ENCODE measurements at places on chromosomes 11 and 22.

GRCh38 chr11:26201411-26201810, 130.5 kb upstream of the ANO3 start:
- no peak for DNase-seq

GRCh38 chr22:37804352-37804880, 3.3 kb upstream of the GCAT start:
- DNase-seq = no peak

DNA sequence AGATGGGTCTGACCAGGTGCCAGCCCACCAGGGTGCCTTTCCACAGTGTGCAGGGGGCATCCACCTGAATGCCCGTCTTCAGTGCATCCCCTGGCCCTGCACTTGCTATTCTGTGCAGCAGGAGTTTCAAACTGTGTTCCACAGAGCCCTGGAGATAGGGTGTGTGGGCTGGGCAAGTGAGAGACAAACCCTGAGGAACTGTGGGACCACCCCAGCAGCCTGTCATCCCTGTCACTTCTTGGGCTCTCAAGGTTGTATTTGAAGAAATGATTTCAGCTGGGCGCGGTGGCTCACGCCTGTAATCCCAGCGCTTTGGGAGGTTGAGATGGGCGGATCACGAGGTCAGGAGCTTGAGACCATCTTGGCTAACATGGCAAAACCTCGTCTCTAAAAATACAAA, 6.4 kb upstream of the DGAT2 start:
- no peak for DNase-seq

- DNase-seq = no peak
Observed at GRCh38 chr11:104898685-104899013, 389 bp upstream of the CASP12 start.

DNA sequence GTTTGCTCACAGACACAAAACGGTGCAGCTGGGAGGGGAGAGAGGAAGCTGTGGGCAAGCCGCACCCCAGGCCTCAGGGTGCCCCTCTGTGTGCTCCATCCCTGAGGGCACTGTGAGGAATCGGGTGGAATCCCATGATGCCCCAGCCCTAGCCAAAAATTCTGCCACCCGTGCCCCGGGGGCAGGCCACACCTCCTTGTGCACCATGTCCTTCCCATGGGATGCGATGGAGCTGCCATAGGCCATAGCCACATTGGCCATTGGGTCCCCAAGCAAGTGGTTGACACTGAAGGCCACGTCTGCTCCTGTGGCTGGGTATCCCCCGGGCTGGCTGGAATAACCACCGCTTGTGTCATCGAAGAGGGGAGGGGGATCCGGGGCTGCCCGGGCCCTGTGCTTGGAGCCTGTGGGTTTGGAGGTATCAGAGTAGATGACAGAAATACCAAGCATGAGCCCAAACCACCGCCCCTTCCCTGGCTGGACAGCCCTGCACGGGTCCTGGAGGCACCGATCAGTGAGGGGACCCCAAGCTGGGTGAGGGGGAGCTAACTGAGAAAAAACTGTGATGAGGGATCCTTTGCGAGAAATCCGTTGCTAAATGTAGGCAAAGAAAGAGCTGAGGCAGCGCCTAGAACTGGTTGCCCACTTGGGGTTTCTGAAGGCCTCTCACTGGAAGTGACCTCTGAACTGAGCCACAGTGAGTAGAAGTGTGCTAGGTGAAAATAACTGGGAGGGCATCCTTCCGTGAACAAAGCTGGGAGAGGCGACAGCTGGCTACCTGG, 863 bp downstream of the YIF1A start:
- DNase-seq = no peak

All from stimulated activated CD8-positive, alpha-beta memory T cell treated with anti-CD3 and anti-CD28 coated beads, Interleukin-15, amount 100 ng/mL, for 24 hours (primary cell).